ENCODE measurements at places on chromosomes 4 and X. TPM values are rescaled to one million over a fixed set of nuclear protein-coding genes. Genes with fewer than 3 reads are reported as not detected.

EDA gene
- 2.2 TPM for total RNA-seq

KIAA1210 gene
- total RNA-seq, result not detected

BRS3 gene
- total RNA-seq, result not detected

PNMA6A gene
- 2.2 TPM for total RNA-seq

HSD17B13 gene
- 1.6 TPM for total RNA-seq

CXorf51B gene
- total RNA-seq, result not detected

AREG gene
- 16.8 TPM for total RNA-seq

USP26 gene
- not detected for total RNA-seq

AMBN gene
- not detected for total RNA-seq

POU4F2 gene
- total RNA-seq, result not detected

NUDT10 gene
- 0.34 TPM for total RNA-seq

NAA11 gene
- not detected for total RNA-seq

RPA4 gene
- total RNA-seq, result 1.2 TPM

- DNase-seq, result no peak
These were observed 521.2 kb downstream of the STIM2 start for GRCh38 chr4:27381815-27382214.

GRCh38 chr4:37400241-37400881, 155.8 kb downstream of the NWD2 start:
- no peak for DNase-seq

GRCh38 chr4:6230827-6231662, 30.7 kb upstream of the JAKMIP1 start:
- DNase-seq, result no peak

DNA sequence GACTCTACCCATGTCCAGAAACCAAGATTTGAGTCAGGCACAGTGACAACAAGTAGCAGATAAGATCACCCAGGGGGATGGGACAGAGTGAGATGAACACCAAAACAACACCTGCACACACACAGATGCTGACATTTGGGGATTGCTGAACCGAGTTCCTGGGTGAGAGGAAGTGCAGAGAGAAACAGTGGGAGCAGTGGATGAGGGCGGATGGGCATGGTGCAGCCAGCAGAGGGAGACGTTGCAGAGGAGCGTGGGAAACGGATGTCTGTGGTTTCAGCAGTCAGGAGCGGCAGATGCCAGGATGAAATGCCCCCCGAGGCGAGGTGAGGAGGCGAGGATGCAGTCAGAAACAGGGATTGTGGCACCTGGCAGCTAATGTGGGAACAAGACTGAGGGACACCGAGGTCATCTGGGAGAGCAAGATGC, 78.6 kb upstream of the STS start:
- DNase-seq, result no peak

DNA sequence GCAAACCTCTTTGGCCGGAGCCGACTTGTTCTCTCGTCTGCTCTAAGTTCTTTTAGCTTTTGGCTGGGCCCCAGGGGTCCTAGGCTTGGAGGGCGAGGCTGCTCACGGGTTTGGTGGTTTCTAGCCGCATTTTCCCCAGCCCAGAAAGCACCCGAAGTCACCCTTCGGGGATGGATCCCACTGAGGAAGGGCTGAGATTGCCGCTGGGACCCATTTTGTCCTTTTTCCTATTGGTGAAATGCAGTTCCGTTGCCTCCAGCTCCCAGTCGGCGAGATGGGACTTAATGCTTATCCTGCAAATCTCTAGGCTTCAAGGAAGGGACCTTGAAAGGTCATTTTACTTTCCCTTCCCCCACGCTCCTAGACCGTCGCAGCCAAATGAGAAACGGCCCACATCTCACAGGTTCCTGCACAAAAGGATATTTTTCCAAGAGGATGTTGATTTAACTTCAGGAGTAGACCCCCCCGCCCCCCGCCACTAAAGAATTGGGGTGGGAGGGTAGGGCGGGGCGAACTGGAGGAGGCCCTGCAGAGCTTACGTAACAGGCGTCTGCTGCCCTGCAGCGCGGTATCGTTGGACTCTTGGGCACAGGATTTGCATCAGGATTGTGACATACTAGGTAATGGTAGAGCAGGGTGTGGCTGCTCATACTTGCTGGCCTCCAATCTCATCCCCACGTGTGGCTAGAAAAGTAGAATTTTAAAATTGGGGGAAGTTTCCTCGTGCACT, 564 bp downstream of the PGK1 start:
- peak; percentile 64 for DNase-seq

GRCh38 chr4:122334828-122335227, 44.0 kb upstream of the ADAD1 start:
- no peak for DNase-seq

- DNase-seq, result no peak
These were observed 15.7 kb upstream of the NDST3 start for GRCh38 chr4:118018381-118019145.

- DNase-seq, result no peak
These were observed 79.8 kb upstream of the SMARCAD1 start for GRCh38 chr4:94127707-94128328.

- no peak for DNase-seq
These were observed 82.3 kb downstream of the ARHGAP24 start for GRCh38 chr4:85557016-85557901.

DNA sequence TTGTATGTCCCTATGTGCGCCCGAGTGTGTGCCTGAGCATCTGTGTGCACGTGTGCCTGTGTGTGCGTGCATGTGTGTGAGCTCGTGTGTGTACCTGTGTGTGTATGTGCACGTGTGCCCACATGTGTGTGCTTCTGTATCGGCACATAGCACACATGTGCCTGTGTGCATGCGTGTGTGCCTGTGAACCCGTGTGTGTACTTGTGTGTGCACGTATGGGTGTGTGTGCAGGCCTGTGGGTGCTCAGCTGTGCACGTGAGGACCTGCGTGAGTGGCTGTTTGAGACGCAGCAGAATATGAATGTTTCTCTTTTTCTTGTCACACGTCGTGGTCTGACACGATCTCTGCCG, 4.3 kb downstream of the AKAP17A start:
- no peak for DNase-seq

DNA sequence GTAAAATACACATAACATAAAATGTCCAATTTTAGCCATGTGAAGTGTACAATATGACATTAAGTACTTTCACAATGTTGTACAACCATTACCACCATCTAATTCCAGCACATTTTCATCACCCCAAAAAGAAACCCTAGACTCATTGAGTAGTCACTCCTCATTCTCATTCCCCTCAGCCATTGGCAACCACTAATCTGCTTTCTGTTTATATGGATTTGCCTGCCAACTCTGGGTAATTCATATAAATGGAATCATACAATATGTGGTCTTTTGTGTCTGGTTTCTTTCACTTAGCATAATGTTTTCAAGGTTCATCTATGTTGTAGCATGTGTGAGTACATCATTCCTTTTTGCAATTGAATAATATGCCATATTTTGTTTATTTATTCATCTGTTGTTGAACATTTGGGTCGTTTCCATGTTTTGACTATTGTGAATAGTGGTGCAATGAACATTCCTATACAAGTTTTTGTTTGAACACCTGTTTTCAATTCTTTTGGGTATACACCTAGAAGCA, 43.0 kb downstream of the EIF2S3 start:
- no peak for DNase-seq

- no peak for DNase-seq
These were observed 23.9 kb upstream of the TMSB4X start for GRCh38 chrX:12950851-12951594.

GRCh38 chrX:110755061-110755460, 40.6 kb downstream of the CHRDL1 start:
- DNase-seq, result no peak

GRCh38 chr4:179017581-179017980, 1575.3 kb upstream of the AGA start:
- no peak for DNase-seq

- no peak for DNase-seq
These were observed 20.5 kb downstream of the GLRB start for GRCh38 chr4:157096439-157096838.

GRCh38 chr4:5931526-5931925, 38.6 kb upstream of the CRMP1 start:
- DNase-seq, result no peak

GRCh38 chrX:38045538-38046096, 39.3 kb downstream of the SYTL5 start:
- no peak for DNase-seq

DNA sequence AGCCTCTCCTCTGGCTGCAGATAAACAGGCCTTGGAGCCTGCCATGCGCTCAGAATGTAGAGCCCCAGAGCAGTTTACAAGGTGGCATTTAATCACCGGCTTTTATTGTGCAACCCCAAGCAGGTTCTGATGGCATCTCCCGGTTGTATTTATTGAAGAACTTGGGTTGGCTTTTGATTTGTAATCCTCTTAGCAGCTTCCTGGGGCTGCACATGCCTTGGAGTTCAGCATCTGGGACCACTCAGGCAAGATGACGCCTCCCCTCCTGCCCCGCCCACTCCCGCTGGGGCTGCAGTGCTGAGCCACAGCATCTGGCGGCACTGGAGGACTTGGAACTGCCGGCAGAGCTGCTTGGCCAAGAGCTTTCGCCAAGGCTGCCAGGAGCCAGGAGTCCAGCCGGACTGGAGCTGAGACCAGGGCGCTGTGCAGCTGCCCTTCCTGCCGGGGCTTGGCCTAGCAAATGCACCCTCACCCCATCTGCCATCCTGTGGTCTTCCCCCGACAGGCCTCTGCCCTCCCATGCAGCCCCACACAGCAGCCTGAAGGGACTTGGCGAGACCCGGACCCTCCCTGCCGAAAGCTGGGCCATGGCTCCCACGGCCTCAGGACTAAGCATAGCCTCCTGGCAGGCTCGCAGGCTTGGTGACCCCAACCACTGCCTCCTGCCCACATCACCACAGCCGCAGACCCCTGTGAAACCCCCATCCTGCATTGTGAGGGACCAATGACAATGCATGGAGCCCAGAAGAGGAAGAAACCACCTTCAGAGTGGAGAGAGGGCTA, 5.4 kb downstream of the HTRA3 start:
- peak; percentile 97 for DNase-seq

DNA sequence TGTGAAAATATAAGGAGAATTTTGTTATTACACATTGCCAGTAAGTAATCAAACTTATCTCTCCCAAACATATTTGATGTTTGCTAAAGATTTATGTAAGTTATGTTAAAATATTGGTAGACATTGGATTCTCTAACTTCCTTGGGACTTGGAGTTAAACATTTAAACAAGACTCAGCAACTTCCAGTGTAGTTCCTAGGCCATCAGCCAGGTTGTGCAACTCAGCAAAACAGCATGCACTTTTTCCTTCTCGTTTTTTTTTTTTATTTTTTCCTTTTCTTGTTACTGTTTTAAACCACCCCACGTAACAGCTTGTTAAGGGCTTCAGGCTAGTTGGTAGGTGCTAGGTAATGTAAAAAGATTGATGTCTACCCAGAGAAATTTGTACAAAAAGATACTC, 510.4 kb downstream of the ANKRD50 start:
- no peak for DNase-seq

GRCh38 chrX:3504916-3505315, 158.5 kb upstream of the MXRA5 start:
- no peak for DNase-seq

DNA sequence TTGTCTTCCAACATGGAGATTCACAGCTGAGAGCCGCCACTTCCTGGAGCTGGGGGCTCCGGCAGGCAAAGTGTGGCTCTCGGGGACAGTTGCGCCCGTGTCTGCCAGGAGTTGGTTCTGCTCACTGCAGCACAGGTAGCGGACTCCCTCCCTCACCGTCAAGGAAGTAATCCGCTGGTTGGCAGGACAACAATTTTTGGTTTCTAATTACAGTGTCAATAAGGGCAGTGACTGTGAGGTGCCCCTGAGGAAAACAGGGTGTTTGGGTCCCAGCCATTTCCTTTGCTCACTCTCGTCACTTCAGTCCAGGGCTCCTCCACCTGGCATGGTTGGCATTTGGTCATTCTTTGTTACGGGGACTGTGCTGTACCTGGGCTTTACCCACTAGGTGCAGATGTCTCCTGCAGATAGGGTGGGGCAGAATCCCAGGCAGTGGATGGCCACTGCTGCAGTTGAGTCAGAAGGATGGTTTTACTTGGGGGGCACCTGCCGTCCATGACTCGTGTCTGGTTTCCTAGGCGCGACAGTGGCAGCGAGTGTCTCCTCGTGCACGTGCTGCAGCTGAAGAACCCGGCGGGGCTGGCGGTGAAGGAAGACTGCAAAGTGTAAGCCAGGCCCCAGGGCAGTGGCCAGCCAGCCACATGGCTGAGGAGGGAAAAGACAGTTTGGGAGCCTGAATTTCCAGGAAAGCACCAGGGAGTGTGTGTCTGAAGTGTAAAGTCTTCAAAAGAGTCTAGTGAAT, 32.1 kb upstream of the CLCN4 start:
- no peak for DNase-seq

- no peak for DNase-seq
These were observed 82.5 kb downstream of the HPRT1 start for GRCh38 chrX:134542485-134542884.

DNA sequence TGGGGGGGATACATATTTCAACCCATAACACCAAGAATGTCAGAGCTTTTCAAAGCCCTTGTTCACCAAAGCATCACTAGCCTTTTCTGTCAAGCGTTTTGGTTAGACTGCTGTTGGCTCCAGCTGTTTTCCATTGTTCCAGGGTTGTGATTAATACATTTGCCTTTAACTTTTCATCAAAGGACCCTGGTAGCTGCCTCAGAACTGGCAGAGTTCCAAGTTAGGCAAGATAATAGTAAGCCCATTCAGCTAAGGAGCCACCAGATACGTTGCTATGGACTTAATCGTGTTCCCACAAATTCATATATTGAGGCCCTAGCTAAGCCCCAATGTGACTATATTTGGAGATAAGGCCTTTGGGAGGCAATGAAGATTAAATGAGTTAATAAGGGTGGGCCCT, 37.1 kb downstream of the ENOPH1 start:
- no peak for DNase-seq

DNA sequence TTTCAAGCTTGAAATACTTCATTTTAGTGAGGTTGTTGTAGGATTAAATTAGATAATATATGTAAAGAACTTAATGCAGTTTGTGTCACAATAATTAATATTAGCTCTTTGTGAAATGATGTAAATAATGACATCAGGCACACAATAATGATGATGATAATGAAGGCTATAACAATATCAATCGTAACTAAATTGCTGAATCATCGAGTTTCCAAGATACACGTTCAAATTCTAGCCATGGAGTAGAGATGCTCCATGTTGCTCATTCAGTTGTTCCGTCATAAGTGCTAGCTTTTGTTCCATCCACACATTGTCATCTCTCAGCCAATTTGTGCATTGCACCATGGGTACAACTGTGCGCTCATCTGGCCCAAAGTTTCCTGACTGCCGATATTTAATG, 83.1 kb downstream of the CPXCR1 start:
- no peak for DNase-seq

DNA sequence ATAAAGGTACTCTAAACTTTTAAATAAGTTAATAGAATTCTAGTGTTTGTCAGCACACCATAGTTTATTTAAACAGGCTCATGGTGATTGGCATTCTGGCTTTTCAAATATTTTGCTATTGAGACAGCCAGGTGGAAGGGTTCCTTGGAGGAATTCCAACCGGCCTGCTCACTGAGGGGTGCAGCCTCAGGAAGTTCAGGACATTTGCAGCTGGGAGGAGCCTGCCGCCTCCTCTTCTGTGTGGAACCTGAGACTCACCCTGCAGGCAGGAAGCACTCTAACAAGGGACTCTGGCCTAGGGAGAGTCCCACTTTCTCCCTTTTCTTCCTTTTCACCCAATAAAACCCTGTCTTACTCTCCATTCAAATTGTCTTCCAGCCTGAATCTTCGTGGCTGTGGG, 1328.0 kb downstream of the FSTL5 start:
- DNase-seq, result peak; percentile 20

Data from left lung (tissue), 14 donors.